ENCODE measurements at places on chromosomes 4 and X. TPM values are rescaled to one million over a fixed set of nuclear protein-coding genes. Genes with fewer than 3 reads are reported as not detected.

- no peak for DNase-seq
Measured at GRCh38 chrX:115719171-115719570, 158.2 kb downstream of the PLS3 start.

SSX3 gene
- not detected for total RNA-seq

PPP2R2C gene
- total RNA-seq = 3.3 TPM

MAGT1 gene
- total RNA-seq = 103 TPM

DNA sequence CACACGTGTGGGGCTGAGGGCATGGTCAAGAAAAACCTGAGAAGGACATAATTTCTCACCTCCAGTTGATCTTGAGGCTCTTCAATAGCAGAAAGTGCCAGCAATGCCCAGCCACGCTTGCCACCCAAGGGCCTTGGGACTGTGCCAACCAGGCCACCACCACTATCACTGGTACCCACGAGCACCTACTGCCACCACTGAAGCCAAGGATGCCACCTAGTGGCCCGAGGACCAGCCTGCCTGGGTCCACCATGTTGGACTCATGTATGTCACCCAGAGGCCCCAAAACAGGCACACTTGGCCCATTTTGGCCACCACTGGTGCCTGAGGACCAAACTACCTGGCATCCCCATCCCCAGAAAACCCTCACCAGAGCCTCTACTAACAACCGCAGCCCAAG is 191.8 kb downstream of the ADAM29 start:
- DNase-seq = no peak

RTL9 gene
- 0.30 TPM for total RNA-seq
